ENCODE measurements at places on chromosomes 4 and X.
A peak's percentile ranks its signal among the peaks of the same experiment; 100 is the strongest.

GRCh38 chr4:53929955-53930798 lies 134.2 kb downstream of the CHIC2 start:
- peak; percentile 23 for DNase-seq

GRCh38 chr4:28443801-28444412 lies 1583.3 kb downstream of the STIM2 start:
- DNase-seq = no peak

DNA sequence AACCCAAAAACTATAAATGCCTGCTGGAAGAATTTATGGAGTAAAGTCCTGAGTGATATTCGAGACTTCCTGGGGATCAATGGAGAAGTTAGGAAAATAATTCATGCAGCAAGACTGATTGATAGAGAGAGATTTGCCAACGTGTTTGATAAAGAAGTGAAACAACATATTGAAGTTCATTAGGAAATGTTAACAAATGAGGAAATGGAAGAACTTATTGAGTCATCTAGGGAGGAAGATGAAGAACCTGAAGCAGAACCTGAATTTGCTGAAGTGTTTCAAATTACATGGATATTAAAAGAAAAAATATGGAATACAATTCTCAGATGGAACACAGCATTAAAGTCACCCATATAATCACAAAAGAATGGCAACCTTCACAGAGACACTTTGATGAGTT lies 39.0 kb downstream of the DDX60 start:
- no peak for DNase-seq

DNA sequence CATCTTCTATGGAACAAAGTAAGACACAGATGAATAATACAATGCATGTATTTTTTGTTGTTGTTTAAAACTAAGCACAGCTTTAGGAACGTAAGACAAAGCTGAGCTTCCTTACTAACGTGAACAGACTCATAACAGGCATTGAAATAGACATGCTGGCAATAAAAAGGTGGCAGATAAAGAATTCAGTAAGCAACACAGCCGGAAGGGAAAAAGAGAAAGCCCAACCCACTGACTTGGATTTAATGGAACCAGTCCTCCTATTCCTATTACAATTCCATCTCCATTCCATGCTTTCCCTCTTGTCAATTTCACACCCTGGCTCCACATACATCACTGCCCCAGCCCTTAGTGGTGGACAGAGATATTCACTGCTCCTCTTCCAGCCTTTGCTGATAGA lies 182.1 kb downstream of the NSUN7 start:
- peak; percentile 4 for DNase-seq

GRCh38 chr4:105474099-105474518 lies 247 bp upstream of the PPA2 start:
- peak; percentile 51 for DNase-seq

GRCh38 chr4:10893395-10893794 lies 208.8 kb upstream of the CLNK start:
- DNase-seq = no peak

DNA sequence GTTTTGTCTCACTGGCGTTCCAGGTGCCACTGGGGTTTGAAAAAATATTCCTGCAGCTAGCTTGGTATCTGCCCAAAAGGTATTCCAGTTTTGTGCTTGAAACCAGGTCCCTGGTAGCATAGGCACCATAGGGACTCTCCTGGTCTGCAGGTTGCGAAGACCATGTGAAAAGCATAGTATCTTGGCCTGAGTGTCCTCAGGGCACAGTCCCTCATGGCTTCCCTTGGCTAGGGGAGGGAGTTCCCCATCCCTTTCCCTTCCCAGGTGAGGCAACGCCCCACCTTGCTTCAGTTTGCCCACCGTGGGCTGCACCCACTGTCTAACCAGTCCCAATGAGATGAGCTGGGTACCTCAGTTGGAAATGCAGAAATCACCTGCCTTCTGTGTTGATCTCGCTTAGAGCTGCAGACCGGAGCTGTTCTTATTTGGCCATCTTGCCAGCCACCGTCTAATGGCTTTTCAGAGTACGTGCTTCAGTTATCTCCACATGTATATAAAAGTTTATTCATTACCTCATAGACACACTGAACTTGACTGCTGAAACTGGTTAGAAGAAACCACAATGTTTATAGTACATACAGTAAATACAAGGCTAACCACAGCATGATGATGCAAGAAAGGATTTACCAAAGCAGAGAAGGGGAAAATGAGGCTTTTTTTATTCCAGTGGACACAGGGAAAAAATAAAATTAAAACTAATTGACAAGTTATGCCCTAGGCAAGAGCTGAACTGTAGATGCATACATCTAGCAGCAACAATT lies 10.6 kb downstream of the PBDC1 start:
- DNase-seq = no peak

GRCh38 chr4:95835672-95836071 lies 4.2 kb upstream of the PDHA2 start:
- DNase-seq = no peak

DNA sequence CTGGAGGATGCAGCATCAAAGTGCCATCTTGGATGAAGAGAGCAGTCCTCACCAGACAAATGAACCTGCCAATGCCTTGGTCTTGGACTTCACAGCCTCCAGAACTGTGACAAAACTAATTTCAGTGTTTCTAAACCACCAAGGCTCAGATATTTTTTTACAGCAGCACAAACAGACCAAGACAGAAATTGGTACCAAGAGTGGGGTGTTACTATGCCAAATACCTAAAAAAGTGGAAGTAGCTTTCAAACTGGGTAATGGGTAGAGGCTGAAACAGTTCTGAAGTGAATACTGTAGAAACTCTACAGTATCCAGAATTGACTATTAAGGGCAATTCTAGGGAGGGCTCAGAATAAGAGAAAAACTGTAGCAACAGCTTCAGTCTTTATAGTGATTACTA lies 170.8 kb downstream of the STK32B start:
- no peak for DNase-seq

- DNase-seq = peak; percentile 87
These were observed 32.4 kb upstream of the MYOZ2 start for GRCh38 chr4:119103263-119103662.

DNA sequence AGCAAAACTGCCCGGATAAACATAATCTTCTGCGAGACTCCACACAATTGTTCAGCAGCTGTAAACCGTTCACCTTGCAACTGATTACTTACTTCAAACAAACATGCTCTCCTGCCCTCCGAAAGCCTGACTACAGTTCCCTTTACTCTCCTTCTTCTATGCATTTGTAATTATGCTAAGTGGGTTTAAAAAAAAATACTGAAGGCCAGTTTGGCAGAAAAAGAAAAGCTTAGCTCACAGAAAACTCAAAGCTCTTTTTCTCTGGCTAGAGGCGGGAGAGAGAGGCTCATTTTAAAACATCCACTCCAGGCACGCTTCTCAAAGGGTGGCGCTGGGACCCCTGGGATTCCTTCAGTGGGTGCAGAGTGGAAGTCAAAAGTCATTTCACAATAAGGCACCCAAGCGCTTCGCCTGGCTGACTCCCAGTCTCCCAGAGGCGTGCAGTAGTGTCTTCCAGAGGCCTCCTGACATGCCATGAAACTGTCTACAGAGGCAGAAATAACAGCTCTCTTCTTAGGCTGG lies 1.9 kb downstream of the DHRSX start:
- DNase-seq = no peak

DNA sequence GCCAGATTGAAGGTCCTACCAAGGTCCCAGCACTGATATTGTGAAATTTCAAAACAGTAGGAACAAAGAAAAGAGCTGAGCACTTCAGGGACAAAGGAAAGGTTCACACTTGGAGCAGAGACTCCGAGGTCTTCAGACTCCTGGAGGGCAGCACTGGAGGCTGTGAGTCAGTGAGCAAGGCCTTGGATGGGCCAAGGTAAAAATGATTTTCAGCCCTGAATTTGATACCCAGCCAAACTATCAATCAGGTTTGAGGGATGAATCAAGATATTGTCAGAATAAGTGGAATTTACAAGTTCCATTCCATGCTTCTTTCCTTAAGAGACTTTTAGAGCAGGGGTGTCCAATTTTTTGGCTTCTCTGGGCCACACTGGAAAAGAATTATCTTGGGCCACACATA lies 111.7 kb downstream of the ADRA2C start:
- no peak for DNase-seq

DNA sequence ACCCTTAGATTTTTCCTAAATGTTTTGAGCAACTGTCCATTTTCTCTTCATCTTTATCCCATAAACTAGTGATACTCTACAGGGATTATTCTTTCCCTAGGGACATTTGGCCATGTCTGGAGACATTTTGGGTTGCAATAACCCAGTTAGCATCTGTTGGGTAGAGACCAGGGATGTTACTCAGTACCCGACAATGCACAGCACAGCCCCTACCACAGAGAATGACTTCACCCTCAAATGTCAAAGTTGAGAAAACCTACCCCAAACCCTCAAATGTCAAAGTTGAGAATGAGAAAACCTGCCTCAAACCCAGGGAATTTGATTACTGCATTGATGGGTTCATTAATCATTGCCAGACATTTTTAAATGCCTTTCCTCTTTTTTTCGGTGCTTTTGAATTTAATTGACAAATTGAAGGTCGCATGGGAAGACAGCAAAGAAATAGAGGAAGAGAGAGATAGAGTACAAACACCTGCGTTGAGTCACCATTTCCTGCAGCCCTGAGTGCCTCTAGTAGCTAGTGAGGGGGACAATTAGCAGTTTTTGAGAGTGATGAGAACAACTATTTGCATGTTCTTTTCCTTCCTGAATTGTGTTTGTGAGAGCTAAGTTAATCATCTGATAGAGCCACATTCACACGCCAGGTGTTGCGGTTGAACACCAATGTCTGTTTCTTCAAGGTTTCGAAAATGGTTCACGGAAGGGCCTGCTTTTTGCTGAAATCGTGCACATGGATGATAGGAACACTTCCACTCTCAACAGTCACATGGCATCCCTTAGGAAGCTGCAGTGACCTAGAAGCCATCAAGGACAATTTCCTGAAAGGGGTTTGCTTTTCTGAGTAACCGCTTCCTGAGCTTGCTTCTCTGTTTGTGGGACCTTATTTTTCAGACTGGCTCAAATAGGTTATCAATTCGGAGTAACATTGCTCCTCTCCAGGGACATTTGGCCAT lies 203.9 kb upstream of the VCX3A start:
- no peak for DNase-seq

DNA sequence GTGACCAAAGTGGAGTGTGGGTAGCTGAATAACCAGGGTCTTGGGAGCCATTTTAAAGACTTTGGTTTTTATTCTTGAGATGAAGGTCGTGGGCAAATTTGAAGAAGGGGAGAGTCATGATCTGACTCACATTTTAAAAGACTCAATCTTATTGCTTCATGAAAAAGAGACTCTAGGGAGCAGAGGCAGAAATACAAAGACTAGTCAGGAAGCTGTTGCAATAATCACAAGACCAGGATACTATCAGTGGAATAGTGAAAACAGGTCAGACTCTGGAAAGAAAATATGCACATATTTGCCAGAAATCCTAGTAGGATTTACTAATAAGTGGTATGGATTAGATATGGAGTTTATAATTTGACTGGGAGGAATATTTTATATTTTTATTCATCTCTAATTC lies 448.4 kb downstream of the RAPGEF2 start:
- no peak for DNase-seq

DNA sequence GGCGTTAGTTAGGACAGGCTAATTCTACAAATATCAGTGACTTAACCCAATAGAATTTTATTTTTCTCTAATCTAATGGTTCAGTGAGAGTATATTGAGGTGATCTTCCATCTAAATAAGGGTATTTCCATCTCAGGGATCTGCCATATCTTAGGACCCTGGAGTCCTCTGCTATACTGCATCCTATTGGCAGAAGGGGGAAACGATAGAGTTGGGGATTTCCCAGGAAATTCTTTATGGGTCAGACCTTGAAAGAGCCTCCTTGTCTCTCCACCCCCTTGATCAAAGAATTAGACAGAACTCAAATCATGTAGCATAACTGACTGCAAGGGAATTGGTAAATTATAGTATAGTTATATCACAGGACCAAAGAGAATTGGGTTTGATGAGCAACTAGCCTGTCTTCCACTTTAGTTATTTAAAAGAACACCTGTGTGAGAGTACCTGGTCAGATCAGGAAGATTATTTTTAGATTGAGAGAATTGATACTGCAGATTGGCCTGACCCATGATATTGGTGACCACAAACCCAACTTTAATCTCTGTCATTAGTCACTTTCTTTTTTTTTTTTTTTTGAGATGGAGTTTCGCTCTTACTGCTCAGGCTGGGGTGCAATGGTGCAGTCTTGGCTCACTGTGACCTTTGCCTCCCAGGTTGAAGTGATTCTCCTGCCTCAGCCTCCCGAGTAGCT lies 25.6 kb downstream of the SMARCA5 start:
- no peak for DNase-seq
